ENCODE measurements at places on chromosomes 3 and 15.
A peak's percentile ranks its signal among the peaks of the same experiment; 100 is the strongest.

- no peak for DNase-seq
These were observed 8.5 kb upstream of the CHD2 start for GRCh38 chr15:92891533-92892200.

- no peak for DNase-seq
These were observed 580.8 kb upstream of the ALCAM start for GRCh38 chr3:104785947-104786346.

DNA sequence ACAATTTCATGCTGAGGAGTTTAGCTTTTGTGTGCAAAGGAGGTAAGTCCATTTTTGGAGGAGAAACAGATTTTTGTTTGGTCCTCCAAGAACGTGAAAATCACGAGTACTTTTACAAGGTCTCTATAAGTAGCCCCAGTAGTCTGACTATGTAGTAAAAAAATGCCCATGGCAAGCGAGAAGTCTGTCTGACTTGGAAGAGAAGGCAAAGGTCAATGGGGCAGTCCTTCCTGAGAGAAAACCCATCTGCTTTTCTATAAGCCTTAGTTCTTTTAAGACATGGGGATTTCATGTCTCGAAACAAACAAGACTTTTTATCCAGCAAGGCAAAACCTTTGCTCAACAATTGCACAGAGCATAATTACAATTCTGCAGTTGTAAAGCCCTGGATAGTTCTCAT, 183.2 kb downstream of the GAP43 start:
- no peak for DNase-seq

DNA sequence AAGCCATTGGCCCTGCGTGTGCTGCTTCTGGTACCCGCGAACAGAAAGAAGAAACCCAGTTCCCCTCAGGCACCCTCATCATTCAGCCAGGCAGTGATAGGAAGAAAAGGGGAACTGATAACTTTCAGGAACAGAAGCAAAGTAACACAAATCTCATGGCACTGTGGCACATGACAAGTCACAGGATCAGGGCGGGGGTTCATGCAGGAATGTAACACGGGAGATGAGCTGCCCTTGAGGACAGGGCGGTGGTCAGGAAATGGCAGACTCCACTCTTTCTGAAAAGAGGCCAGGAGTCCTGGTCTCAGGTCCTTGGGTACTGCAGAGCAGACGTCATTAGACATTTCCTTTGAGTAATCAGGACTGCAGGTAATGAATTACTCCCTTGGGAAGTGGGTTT, 95.5 kb downstream of the CCNL1 start:
- DNase-seq, result no peak

DNA sequence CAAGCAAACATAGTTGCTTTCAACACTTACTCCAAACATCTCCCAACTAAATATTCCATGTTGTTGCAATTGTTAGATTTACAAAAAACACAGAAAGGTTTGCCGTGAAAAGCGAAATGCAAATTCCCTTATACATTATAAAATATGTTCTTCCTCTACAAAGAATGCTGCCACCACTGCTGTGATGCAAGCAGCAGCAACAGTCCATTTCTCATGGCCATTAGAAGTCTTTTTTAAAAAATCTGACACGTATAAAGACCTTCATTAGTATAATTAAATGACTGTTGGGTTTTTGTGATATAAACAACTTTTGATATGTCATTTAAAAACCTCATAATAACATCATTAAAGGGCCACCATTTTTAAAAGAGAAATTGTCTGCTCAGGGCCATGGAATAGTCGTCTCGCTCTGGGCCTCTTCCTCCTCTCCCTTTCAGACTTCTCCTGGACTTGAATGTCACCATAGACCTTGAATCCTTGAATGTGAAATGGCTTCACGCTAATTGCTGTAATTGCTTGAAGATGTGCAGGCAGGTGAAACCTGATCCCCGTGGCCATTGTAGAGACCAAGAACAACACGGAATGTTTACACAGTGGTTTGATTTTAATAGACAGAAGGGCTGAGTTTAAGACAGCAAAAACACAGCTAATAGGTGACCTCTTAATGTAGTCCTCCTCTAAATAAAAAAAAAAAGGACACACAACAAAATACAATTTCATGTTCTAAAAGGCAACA, 450.4 kb downstream of the FOXP1 start:
- DNase-seq, result no peak

DNA sequence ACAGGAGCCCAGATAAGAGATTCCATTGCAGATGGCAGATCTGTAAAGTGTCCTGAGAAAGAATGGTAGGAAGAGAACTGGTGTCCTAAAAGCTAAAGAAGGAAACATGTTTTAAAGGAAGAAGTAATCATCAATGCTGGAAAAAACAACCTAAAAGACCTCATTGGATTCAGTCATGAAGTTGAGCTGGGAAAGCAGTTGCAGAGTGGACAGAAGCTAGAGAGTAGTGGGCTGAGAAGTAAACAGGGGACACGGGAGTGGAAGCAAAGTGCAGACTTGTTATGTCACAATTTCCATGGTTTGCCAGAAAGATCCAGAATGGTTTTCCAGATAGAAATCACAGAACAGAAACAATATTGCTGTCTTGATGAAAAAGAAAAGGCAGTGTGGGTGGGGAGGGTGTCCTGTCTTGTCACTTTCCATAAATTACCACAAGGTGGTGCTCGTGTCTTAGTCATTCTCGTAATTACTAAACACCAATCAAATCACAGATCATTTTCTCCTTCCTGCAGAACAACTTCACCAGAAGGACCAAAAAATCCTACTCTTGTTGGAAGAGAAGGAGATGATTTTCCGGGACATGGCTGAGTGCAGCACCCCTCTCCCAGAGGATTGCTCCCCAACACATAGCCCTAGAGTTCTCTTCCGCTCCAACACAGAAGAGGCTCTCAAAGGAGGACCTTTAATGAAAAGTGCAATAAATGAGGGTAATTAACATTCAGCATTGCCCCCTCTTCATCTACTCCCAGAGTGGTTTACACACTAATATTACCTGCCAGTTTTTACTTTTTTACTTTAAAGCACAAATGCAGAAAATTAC, 64.5 kb downstream of the KLHL25 start:
- peak; percentile 74 for DNase-seq

Measured in A549 (cell line).